ENCODE measurements at places on chromosomes 2 and 18.

DNA sequence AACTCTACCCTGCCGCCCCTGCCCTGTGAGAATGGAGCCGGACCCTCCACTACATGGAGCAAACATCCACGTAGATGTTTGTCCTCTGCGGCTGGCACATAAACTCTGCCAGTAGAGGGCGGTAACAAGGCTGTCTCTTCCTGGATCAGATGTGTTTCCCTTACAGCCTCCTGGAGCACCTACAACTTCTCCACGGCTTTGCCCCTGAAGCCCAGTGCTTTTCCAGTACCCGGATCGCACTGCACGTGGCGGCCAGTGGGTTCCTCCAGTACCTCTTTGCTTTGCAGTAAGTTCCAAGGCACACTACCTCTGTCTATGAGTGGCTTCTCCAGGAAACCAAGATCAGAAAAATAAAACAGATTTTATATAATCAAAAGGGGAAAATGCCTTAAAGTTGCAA lies 651.3 kb downstream of the DCDC2C start:
- DNase-seq: no peak

- no peak for DNase-seq
Observed at GRCh38 chr2:171878481-171878993, 15.5 kb downstream of the SLC25A12 start.

DNA sequence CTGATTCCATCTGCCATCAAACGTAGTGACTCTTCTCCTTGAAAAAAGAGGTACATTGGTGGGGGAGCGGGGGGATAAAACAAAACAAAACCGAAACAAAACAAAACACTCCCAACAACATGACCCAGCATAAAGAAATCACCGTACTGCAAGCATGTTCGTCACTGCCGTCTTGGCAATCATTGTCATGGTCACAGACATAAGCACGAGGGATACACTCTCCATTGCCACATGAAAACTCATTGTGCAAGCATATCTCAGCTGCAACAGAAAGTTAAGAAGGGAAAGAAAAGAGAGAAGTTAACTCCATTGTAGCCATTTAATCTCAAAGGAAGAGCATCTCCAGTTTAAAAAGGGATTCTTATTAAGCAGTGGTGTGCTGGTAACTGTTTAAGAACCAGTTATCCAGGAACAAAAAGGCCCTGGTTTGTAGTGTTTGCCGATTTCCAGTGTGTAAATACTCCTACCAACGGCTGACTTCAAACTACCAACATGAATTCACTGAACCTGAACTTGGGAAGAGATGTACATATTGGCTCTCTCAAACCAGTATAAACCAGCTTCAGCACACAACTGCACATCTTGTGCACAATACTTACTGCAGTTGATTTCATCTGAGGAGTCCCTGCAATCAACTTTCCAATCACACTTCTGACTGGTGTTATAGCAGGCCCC lies 68.2 kb downstream of the LRP2 start:
- DNase-seq: no peak

- no peak for DNase-seq
Observed at GRCh38 chr2:40228310-40228709, 223.6 kb downstream of the SLC8A1 start.

DNA sequence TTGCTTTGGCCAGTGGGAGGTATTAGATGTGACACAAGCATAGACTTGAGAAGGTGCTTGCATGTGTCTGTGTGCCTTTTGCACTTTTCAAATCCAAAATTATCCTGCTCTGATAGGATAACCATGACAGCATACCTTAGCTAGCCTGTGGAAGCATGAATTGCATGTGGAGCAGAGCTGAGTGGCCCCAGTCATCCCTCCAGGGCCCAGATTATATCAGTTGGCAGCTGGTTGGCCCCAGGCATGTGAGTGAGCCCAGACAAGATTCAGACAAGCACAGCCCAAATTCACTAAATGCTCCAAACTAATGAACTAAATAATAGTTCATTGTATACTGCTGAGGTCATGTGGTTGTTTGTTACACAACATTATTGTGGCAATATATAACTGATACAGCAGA lies 18.8 kb downstream of the TACR1 start:
- no peak for DNase-seq

DNA sequence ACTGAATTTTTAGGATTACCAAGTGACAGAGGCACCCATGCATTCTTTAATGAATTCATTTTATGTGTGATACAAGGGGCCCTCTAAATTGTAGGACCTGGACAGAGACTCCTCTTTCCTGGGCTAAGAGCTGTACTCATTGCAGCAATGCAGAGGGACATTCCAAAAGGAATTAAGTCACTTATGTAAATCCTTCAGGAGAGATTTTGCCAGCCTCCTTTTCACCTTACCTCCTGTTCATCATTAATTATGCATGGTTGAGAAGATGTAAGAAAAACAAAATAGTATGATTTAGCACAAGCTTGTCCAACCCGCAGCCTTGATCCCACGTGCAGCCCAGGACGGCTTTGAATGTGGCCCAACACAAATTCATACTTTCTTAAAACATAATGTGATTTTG lies 84.5 kb upstream of the TANK start:
- no peak for DNase-seq

DNA sequence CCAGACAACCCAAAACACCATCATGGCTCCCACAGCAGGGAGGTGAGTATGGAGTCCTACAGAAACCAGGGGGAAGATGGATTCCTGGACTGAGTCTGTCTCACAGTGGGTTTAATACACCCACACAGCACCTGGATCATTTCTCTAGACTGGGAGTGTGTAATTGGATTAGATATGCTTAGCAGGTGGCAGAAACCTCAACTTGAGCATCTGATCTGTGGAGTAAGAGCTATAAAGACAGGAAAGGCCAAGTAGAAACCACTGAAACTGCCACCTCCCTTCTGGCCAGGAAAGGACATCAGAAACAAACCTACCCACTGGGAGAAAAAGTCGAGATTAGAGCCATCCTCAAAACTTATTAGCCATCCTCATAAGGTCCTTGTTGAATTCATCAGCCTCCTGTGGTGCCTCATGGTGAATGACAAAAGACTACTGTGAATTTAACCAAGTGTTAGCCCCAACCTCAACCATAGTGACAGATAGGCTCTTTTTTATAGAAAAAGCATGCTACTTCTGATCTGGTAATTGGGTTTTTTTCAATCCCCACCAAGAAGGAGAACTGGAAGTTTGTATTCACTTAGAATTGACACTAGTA lies 28.1 kb upstream of the CHST9 start:
- no peak for DNase-seq

GRCh38 chr2:84880645-84881521 lies at the start of gene TRABD2A:
Gene TRABD2A, minus strand, starts transcription at chr2:84881084. Its CDS starts 45 bp downstream, at chr2:84881039.
- peak; percentile 47 for DNase-seq

DNA sequence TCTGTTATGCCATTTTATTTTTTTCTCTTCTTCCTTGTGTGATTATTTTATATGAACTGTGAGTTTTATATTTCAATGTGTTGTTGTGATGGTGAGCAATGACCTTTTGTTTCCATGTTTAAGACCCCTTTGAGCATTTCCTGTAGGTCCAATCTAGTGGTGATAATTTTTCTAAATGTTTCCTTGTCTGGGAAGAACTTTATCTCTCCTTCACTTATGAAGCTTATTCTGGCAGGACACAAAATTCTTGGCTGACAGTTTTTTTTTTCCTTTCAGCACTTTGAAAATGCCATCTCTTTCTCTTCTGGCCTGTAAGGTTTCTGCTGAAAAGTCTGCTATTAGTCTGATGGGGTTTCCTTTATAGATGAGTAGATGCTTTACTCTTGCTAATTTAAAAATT lies 53.2 kb downstream of the G6PC2 start:
- DNase-seq: no peak

DNA sequence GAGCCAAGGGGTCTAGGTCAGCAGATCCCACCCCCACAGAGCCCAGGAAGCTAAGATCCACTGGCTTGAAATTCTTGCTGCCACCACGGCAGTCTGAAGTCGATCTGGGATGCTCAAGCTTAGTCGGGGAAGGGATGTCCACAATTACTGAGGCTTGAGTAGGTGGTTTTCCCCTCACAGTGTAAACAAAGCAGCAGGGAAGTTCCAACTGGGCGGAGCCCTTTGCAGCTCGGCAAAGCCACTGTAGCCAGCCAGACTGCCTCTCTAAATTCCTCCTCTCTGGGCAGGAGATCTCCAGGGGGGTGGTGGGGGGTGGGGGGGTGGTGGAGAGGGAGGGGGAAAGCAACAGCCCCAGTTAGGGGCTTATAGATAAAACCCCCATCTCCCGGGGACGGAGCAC lies 419.5 kb downstream of the NUP35 start:
- DNase-seq: no peak

GRCh38 chr2:181680937-181681811 lies 857 bp upstream of the NEUROD1 start:
- no peak for DNase-seq

- no peak for DNase-seq
Observed at GRCh38 chr18:63317556-63317946, 2.0 kb downstream of the BCL2 start.

- DNase-seq: no peak
Observed at GRCh38 chr2:157231476-157231875, 26.0 kb upstream of the GALNT5 start.

- no peak for DNase-seq
Observed at GRCh38 chr18:32735781-32736180, 37.0 kb downstream of the KLHL14 start.

GRCh38 chr2:179825494-179825893 lies 35.9 kb downstream of the ZNF385B start:
- DNase-seq: no peak

DNA sequence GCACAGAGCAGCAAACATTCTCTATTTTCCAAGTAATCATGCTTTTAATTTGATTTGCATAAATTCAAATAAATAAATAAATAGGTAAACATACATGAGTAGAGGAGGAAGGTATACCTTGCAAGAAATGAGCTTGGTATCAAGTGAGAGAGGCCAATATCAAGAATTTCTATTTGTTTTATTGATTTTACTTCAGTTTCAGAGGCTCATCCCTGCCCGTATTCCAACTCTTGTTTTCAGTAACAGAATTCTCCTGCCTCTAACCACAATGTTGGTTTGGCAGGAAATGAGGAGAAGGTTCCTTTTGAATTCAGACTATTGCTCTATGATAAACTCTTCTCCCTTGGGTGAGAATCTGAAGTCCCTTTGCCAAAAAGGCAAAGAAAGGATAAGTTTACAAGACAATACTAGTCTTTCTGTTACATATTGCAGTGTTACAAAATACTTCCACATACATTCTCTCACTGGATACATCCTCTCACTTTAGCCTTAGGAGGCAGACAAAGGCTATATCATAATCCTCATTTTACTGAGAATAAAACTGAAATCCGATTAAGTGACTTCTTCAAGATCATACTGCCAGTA lies 68.3 kb upstream of the ZNF397 start:
- no peak for DNase-seq

DNA sequence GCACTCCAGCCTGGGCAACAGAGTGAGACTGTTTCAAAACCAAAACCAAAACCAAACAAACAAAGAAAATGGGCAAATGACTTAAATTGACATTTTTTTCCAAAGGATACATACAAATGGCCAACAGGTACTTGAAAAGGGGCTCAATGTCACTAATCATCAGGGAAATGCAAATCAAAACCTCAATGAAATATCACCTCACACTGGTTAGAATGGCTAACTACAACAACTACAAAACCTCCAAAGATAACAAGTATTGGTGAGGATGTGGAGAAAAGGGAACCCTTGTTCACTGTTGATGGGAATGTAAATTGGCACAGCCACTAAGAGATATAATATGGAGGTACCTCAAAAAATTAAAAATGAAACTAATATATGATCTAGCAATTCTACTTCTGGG lies 213.2 kb upstream of the HS6ST1 start:
- DNase-seq: no peak

GRCh38 chr18:58612315-58613055 lies 16.4 kb downstream of the ALPK2 start:
- DNase-seq: no peak

DNA sequence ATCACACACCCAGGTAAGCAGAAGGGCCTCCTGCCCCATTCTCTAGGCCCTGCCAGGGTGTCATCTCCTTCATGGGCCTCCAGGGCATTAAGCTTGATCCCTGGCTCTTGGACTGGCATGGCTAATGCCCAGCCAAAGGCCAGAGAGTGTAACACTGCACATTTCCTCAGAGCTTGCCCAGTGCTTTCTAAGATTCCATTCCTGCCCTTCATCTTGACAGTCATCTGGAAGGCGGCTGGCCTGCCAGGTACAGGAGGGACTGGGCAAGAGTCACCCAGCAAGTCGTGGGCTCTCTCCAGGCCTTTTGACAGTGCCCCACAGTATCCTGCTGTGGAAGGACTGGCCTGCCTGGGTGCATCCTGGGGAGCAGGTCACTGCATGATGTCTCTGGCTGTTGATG lies 268.9 kb downstream of the HAUS1 start:
- DNase-seq: no peak

DNA sequence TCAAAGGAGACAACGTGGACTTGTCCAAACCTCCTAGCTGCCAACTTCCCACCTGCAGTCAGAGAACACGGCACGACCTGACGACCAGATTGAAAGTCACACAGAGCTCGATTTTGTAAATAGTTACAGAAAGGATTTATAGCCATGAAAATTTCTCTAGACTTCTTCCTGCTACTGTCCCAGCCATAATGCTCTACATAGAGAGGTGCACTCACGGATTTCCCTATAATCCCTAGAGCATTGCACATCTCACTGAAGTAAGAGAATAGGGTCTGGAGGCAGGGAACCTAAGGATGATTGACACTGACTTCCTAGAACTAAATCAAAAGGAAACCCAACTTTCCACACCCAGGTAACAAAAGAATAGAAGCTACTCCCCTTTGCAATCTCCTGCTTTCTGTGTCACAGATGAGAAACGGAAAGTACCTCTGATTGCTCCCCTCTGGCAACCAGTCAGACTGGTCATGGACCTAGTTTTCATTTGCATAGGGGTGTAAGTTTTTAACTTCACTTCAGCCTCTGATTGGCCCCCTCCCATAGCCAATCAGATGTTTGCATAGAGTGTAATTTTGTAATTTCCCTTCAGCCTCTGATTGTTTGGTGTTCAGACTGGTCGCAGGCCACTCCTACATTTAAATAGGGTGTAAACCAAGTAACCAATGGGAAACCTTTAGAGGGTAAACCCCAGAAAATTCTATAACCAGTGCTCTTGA lies 58.6 kb upstream of the FBXO11 start:
- DNase-seq: no peak

DNA sequence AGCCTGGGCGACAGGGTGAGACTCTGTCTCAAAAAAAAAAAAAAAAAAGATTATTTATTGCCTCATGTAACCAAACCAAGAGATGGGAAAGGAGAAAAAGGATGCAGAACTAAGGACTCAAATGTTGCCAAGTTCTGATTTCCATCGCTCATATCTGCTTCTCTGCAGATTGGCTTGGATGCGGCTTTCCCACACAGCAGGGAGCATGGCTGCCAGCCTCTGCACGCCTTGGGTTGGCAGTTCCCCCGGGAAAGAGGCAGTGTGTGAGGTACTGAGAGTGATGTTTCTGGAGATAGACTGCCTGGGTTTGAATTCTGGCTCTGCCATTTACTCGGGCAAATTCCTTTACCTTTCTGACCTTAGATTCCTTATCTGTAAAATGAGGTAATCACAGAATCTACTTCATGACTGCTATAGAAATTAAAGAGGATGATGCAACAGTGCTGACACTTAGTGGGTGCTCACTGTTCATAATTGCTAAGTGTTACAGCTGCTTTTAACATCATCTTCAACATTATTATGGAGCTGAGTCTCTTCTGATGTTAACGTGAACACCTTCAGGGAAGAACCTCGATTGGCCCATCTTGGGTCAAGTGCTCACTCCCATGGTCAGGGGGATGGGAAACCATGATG lies 68.8 kb downstream of the ACAA2 start:
- DNase-seq: no peak

- no peak for DNase-seq
Observed at GRCh38 chr2:67854798-67855197, 208.0 kb downstream of the C1D start.
